Dorsolateral prefrontal cortex (tissue), 122 donors: ENCODE measurements at places on chromosomes 5 and 9.

GRCh38 chr9:9002826-9003583, 1203.4 kb upstream of the DMAC1 start:
- DNase-seq = peak; percentile 69

GRCh38 chr9:78707080-78707479, 410.2 kb downstream of the PSAT1 start:
- DNase-seq = no peak

- peak; percentile 62 for DNase-seq
Observed at GRCh38 chr9:104927216-104927911, 591 bp downstream of the ABCA1 start.

DNA sequence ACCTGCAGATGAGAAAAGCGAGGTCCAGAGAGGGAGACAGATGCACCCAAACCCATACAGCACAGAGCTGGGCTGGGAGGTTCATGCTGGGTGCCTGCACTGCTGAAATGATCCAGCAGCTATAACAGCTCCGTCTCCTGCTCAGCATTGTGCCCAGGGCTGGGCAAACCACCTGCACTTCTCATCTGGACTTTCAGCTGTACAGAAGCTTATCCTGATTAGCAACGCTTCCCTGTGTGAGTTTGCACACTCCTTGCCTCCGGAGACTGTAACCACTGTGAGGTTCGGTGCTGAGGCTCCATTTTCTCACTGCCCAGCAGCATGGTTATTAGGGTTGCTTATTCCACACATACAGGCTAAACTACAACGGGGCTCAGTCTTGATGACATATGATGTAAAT, 326.1 kb downstream of the ASTN2 start:
- DNase-seq = no peak

- DNase-seq = no peak
Observed at GRCh38 chr9:89465001-89465451, 32.9 kb downstream of the SEMA4D start.

DNA sequence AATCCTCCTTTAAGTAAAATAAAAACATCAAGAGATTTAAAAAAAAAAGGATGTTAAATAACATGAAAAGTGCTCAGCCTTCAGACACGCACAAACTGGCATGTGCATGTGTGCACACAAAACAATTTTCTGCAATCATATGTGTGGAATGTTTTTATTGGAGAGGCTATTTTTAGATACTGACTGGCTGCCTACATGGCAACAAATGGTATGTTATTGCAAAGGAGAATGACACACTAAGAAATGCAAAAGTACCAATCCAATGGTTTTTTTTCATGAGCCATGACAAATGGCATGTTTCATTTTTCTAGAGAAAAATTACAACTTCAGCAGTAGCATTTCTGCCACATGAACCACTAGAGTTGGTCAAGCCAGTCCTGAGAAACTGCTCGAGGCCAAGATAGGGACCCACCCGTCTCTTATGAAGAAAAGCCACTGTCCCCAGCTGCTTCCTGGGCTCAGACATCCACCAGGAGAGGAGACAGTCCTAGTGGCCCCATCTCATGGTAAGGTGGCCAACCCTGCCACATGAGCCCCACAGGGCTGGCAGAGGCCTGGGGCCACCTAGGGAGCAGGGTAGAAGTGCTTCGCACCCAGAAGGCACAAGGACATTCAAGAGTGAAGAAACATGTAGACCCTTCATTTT, 116.4 kb downstream of the MYO10 start:
- DNase-seq = no peak

GRCh38 chr5:34538026-34538672, 118.0 kb upstream of the RAI14 start:
- DNase-seq = no peak

DNA sequence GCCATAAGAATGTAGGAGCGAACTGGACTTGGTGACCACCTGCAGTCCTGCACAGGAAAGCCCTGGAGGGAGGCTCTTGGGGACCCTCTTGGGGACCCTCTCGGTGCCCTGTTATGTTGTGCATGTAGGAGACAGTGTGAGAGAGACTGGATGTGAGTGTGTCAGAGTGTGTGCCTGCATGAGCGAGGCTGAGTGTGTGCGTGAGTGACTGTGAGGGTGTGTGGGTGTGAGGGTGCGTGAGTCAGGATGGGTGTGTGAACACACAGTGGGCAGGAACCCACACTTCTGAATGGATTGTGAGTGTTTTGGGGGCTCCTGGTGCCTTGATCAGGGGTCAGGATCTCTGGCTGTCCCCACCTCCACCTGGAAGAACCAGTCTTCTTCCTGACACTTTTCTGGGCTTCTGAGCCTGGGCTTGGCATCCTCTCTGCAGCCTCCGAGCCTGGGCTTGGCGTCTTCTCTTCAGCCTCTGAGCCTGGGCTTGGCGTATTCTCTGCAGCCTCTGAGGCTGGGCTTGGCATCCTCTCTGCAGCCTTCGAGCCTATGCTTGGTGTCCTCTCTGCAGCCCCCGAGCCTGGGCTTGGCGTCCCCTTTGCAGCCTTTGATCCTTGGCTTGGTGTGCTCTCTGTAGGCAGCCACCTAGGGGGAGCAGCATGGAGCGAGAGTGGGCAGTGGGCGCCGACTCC, 25.6 kb upstream of the ANKRD33B start:
- no peak for DNase-seq
